ENCODE measurements at places on chromosomes 6 and 20.

DNA sequence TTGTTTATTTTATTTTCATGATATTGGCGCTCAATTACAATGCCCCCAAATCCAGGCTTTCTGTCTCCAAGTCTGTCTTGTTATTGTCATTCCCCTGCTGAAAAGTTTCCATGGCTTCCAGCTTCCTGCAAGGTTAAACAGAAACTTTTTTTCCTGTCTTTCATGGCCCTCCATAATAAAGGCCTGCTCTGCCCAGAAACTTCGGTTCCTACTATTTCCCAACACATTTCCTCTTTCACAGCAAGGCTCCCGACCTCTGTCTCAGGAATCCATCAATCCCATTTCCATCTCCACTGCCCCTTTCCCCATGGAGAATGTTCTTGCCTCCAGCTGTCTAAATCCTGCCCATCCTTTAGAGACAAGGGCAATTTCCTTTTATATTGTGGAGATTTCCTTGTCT lies 365.2 kb upstream of the JARID2 start:
- DNase-seq = no peak

DNA sequence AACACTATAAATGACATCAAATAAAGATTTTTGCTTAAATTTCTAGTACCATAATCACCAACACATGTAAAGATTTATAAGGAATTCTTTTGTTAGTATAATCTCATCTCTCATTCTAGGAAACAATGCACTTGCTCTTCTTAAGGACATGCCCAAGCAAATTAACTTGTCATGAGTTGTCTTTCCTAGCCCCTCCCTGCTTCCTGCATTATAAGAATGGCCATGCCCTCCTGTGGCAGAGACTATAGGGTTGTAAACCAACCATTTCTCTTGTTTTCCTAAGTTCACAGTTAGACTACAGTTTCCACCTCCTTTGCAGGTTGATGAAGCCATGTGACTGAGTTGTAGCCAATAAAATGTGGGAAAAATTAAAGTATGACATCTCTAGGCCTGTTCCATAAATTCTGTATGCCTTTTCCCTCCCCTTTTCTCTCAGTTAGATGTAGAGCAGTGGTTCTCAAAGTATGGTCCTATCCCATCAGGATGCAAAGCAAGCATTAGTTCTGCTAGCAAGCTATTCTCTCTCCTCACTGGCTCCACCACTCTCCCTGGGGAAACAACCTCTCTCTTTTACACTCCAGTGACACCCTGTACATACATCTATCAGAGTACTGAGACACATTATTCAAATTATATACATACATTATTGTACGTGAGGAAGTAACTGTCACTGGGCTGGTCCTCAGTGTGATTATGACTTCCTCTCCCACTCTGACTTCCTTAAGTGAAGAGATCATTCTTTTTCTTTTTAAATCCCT lies 295.0 kb downstream of the PKHD1 start:
- no peak for DNase-seq

GRCh38 chr6:167678102-167679101 lies 148.3 kb upstream of the AFDN start:
- peak; percentile 54 for DNase-seq

DNA sequence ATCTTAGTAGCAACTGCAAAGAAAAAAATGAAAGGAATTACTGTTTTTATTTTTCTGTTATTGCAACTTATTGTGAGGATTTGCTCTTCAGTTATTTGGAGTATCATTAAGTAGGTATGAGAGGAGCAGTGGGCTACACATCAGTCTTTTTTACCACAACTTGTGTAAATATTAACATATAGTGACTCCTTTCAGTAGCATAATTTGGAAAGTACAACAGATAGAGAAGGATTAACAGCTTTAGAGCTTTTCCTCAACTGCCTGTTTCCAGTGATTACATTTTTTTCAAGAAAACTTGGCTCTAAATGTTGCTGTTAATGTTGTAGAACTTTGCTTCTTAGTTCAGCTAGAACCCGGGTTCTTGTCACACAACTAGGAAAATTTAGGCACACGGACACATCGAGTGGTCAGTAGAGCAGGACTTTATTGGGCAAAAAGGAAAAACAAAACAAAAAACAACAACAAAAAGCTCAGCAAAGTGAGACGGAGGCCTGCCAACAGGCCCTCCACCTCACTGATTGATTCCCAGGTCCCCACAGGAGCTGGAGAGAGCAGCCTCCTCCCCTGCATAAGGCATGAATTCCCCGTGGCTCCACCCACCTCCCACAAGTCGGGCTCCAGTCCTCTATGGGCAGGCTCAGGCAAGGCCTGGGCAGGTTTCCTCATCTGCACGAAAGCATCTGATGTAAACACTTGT lies 75.1 kb downstream of the ADGRG6 start:
- DNase-seq = peak; percentile 97

DNA sequence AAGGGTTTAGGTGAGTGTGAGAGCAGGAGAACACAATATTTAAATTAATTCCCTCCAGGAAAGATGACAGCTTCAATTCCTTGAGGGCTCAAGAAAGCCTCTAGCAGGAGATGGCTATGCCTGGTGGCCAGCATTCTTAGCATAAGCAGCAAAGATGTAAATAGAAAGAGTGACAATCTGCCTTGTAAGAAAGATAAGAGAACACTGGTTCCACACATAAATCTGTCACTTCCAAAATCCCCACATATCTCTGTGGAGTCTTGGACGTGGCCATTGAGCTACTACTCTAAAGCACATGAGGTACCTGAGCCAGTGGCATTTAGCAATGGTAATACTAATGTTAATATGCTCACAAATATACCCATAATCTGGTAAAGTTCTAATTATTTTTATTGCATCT lies 29.2 kb downstream of the DEFB114 start:
- DNase-seq = no peak

GRCh38 chr20:53154540-53154939 lies 182.4 kb downstream of the TSHZ2 start:
- DNase-seq = no peak

GRCh38 chr6:122388945-122389344 lies 10.5 kb upstream of the HSF2 start:
- no peak for DNase-seq

GRCh38 chr20:33541074-33541473 lies 51.2 kb downstream of the CBFA2T2 start:
- DNase-seq = no peak

DNA sequence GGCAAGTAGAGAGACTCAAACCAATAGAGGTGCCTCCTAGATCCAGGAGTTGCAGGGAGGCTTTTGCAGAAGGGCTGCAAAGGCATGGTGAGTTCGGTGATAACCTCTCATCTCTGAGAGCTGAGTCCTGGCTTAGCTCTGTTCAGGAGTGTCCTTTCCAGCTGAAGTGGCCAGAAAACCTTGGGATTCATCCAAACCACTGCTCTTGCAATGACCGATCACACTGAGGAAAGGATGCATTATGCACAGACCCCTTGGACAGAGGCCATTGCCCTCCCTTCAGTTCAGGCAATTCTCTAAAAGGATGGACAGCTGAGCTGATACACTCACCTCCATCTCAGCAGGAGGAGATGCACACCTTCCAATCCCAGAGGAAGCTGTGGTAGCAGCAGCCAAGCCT lies 158.8 kb upstream of the ENPP5 start:
- no peak for DNase-seq

DNA sequence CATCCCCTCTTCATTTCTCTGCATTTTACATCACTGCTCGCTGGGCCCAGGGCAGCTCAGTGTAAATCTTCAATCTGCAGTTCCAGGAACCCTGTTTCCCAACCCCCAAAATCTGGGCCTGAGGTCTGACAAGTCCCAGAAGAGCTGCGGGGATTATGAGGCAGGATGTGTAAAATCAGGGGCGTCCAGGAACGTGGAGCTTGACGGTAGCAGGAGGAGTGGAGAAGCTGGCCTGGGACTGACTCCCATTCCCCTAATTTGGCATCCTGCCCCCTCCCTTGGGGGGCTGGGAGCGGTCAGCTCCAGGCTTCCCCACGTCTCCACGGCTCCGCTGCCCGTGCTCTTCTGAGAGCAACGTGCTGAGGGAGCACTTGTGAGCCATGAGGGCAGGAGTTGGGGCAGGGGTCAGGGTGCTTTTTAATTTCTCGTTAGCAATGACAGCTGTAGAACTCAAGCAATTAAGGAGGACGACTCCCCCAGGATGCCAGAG lies 23.4 kb upstream of the VEGFA start:
- DNase-seq = no peak

DNA sequence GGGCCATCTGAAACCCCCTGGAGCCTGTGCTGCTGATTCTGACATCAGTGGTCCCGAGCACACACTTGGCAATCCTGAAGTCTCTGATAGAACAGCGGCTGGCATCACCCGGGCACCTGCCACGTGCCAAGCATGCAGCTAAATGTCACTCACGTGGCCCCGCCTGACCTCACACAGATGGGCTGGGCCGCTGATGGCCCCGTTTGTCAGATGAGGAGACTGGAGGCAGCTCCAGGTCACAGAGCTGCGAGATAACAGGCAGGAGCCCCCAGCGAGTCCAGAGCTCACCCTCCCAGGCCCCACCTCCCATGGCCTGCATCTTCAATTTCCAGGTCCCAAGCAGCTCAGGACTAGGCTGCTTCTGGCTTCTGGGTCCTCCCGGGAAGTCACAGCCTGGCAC lies 67.2 kb downstream of the YTHDF1 start:
- no peak for DNase-seq

- no peak for DNase-seq
Measured at GRCh38 chr6:107448776-107449175, 10.6 kb downstream of the PDSS2 start.

- no peak for DNase-seq
Measured at GRCh38 chr20:19840111-19840710, 82.2 kb downstream of the RIN2 start.

- DNase-seq = no peak
Measured at GRCh38 chr6:33264015-33264414, 7.7 kb downstream of the VPS52 start.

DNA sequence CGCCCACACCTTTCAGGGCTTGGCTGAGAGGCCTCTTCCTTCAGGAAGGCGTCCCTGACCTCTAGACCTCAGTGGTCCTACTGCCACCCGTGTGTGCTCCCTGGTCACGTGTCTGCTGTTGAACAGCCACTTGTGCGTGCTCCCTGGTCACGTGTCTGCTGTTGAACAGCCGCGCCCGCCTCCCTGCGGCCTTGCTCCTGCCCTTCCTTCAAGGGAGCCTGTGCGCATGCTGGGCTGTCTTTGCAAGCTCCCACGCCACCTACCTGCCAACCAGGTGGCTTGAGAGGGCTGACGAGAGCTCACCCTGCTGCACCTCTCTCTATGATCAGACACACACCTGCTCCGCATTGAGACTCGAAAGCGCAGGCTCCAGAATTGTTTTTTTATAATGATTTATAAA lies 179.3 kb downstream of the BMP7 start:
- peak; percentile 5 for DNase-seq

- DNase-seq = no peak
Measured at GRCh38 chr6:11851387-11851786, 72.8 kb upstream of the ADTRP start.

DNA sequence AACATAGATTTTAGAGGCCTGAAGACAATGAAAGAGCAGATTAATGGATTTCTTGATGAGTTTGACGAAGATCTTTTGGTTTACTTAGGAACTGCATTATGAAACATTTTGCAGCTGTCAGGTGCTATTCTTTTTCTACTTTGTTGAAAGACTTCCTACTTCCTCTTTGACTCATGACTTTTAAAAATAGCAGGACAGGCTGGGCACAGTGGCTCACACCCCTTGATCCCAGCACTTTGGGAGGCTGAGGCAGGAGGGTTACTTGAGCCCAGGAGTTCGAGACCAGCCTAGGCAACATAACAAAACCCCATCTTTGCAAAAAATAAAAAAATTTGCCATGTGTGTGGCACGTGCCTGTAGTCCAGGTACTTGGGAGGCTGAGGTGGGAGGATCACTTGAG lies 52.0 kb downstream of the ITCH start:
- no peak for DNase-seq

DNA sequence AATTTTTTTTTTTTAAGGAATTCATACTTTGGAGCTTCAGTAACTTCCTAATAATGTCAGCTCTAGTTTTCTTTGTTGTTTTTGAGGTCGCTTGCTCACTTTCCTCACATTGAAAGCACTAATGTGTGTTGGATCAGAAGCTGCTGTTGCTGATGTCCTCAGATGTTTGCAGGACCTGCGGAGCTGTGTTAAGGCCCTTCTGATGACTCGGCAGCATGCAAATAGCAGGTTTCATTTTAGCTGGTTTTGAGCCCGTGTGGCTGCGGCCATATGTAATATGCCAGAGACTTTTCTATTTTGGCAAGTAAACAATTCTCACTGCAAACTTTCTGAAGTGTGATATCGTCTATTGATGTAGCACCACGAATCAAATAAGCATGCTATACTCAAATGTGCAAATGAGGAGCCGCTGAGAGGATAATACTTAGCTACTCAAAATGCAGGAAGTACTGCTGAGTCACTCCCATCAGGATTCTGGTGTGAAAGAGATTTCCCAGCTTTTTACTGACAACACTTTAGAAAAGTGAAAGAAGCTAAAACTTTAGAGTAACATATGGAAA lies 187.8 kb downstream of the SASH1 start:
- DNase-seq = no peak

DNA sequence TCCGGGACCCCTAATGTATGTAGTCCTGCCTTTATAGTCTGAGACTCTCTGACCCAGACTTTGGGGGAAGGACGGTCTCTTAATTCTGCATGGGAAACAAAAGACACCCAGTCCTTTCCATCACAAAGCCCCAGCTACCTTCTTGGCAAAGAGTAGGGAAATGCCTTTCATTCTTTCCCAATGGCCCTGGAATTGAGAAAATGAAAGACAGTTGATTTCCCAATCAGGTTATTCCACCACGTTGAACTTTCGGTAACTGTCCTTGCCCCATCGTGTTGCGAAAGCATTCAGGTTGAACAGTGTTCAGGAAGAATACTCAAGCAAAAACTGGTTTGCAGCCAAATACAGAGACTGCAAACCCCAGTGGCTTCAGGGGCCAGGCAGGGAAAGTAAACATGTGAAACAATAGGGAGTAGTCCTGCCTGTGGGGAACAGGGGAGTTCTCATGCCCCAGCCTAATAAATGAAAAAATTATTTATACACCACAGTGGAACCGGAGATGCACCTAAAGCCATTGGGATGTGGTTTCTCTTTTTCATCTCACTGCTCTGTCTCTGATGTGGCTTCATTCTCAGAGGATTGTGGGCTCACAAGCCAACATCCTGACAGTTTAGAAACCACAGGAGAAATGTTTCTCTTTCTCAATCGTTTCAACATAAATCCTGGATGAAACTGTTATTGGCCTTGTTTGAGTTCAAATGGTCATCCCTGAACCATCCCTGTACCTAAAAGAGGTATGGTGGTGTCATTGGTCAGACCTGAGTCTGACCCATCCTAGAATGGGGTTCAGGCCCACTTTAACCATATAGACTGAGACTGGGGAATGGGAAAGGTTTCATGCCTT lies 44.2 kb upstream of the SLC9A8 start:
- no peak for DNase-seq

DNA sequence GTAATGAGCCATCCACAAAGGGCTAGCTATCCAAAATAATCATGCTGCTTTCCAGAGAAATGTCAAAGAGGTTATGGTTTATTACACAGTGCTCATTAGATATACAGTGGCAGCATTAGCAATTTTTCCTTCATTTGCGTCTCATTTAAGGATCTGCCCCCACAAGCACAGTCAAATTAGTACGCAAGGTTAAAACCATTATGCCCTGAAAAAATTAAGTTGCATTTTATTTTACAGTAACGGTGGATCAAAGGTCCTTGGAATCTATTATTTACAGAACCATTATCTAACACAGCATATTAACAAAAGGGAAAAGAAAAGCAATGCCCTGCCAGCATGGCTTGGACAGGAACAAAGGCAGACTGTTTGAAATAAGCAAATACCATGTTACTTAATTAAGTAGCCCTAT lies 144.8 kb downstream of the PDSS2 start:
- no peak for DNase-seq
